ENCODE measurements at places on chromosomes 2 and 18.

GRCh38 chr2:177348733-177349693, 43.6 kb upstream of the AGPS start:
- no peak for DNase-seq

- no peak for DNase-seq
Observed at GRCh38 chr2:24818721-24819167, 25.5 kb downstream of the CENPO start.

DNA sequence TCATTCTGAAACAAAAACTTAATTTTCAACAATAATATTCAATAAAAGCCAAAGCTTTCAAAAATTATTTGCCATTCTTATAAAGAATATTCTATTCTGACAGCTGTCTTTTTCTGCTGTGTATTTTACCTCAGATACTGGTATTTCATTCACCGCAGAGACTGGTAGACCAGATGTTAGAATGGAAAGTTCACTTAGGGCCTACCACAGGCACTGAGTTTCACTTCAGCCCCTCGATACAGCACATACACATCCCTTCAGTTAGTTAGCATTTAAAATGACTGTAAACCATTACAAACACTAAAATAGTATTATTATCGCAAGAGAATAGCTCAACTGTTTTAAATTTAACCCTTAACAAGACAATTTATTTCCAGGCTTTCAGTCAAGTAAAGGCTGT, 24.2 kb upstream of the GATA6 start:
- DNase-seq, result no peak

- no peak for DNase-seq
Observed at GRCh38 chr18:72783530-72783929, 84.3 kb downstream of the NETO1 start.

DNA sequence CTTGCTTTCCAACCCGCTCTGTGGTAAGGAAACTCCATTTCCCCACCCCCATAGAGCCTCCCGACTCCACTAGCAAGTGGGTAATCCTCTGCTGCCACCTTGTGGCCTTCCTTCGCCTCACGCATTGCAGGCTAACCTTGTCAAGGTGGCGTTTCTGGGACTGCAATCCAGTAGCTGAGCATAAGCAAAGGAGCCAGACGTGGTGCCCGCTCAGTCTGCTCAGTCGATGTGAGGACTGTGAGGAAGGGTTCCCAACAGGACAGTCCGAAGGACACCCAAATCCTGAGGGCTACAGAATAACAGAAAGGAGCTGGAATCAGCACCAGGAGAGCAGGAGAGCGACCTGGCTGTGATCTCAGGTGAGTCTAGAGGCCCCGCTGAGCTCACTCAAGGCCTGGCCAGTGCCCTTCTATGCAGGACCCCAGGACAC, 144.2 kb downstream of the SUCLG1 start:
- peak; percentile 95 for DNase-seq

- DNase-seq, result peak; percentile 62
Observed at GRCh38 chr2:132669908-132670495, at the start of gene LYPD1. Gene LYPD1 (minus strand): TSS chr2:132670205. CDS start chr2:132669932, 273 bp downstream.

GRCh38 chr18:12657684-12658425, at the start of gene SPIRE1:
Gene SPIRE1 (minus strand): TSS chr18:12658107. CDS start chr18:12657866, 241 bp downstream.
- peak; percentile 60 for DNase-seq

DNA sequence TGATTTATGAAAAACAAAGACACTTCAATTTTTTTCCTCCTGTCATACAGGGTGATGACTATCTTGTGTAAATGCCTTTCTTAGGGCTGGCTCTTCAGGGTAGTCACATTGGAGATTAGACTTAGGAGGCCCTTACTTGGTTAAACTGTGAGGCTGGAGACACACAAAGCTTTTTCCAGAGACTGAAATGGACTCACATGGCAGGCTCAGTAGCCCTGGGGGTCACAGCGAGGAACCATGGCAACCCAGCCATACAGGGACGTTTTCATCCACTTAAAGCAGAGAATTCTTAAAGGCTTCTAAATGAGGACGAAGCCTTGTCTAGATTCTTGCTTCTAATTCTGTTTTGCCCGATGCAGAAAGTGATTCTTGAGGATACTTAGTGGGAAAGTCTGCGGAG, 57.3 kb upstream of the ZDBF2 start:
- DNase-seq, result no peak

DNA sequence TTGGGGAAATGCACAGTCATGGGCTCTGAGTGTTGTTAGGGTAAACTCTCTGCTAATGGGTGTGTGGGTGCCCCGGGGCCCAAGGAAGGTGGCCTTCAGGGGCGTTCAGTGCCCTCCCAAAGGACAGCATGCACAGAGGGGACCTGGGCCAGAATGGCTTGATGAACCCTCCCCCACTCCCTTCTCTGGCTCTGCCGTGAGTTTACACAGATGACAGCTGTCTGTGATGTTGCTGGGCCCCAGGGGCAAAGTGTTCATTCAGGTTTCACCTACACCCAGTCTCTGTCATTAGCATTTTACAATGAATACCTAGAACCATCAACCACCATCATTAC, 3.2 kb downstream of the NPPC start:
- DNase-seq, result no peak

- peak; percentile 54 for DNase-seq
Observed at GRCh38 chr2:174326161-174327020, 8.4 kb upstream of the SP9 start.

DNA sequence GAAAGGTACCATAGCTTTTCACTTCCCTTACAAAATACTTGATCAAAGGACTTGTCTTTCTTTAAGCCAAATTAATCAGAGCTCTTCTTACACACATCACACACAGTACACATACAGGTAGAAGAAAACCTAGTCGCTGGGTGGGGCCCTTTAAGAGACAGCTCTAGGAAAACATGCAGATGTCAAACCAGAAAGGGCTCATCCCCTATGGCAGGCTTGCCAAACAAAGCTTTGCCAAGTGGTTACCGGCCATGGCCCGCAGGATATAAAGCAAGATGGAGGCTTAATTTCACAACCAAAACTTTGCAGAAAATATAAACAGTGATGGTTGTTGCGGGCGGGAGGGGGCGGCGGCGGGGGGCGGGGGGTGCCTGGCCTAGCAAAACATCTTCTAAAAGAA, 2156.0 kb upstream of the PIK3C3 start:
- no peak for DNase-seq

GRCh38 chr2:217813828-217814227, 189.0 kb downstream of the TNS1 start:
- no peak for DNase-seq

DNA sequence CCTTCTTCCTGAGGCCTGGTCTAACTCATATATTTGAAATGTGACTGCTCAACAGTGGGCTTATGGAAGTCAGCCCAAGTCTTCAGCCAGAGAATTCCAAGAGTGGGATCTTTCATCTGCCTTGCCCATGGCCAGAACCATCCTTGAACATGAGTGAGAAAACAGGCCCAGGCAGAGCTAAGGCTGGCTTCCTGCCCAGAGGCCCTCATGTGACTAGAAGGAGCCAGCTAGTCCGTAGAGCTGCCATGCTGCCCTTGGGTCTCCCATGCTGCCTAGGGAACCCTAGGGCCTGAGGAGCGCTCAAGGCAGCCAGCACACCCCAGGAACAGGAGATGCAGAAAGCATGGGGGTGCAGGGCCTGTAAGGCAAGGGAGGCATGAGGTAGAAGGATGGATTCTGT, 203.6 kb downstream of the FHOD3 start:
- DNase-seq, result no peak

DNA sequence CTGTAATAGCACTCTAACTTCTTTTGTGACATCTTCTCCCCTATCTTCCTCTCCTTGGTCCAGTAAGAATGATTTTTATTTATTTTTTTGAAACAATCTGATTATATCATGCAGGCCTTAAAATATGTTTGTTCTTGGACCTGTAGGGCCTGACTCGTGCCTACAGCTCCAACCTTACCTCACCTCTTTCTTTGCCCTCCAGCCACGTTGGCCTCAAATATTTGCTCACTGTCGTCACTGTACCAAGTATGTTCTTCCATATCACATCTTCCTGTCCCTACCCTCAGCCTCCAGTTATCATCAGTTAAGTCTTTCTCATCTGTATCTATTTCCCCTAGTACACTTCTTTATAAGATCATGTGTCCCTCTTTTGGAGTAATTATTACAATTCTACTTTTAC, 125.5 kb downstream of the CDH7 start:
- DNase-seq, result no peak

DNA sequence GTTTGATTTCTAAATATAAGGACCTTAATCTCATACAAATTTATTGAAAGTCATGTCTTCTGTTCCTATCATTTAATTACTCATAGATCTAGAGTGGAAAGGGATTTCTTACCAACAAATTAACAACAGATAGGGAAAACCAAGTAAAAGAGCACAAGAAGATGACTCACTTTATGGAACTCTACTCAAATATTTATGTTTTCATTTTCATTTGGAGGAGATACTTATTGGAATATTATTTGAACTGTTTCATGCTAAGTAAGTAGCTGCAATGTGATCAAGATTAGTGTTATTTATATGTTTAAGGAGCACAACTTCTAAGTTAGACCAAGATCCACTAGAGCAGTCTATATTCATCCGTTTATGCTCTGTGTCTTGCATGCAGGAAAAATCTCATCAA, 1.3 kb downstream of the NT5C1B start:
- DNase-seq, result no peak

GRCh38 chr18:35513181-35513936, 15.6 kb upstream of the INO80C start:
- peak; percentile 54 for DNase-seq

GRCh38 chr2:12169721-12170120, 423.3 kb downstream of the LPIN1 start:
- no peak for DNase-seq

- DNase-seq, result no peak
Observed at GRCh38 chr2:108382196-108382595, 4.4 kb downstream of the SULT1C4 start.

- no peak for DNase-seq
Observed at GRCh38 chr2:239202343-239202742, 198.5 kb downstream of the HDAC4 start.

GRCh38 chr2:233352141-233352842, 2.0 kb upstream of the DGKD start:
- no peak for DNase-seq

GRCh38 chr2:190540048-190540447, 5.5 kb upstream of the NEMP2 start:
- no peak for DNase-seq

DNA sequence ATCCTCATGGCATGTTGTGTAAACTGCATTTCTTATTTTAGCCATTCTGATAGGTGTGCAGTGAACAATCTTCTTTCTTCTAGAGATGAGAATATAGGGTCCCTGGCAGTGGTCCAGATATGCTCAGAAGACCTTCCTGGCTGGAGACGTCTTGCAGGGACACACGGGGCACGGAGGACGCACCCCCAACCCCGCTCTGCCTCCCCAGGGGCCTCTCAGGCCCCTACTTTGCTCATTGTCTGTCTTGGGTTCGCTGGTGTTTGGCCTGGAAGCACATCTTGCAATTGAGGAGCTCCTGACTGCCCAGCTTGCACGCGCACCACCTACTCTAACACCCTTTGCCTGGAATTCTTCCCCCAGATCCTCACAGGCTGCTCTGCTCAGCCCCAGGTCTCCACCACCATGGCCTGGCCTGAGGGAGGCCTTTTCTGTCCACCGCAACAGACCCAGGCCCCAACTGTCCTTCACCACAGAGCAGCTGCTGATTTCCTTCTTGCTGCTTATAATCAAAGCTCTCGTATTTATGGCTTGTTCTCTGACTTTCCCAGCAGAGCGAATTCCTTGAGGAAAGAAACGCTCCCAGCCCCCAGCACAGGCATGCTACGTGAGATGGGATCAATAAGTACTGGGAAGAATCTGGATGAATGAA, 295.9 kb upstream of the HDAC4 start:
- no peak for DNase-seq

GRCh38 chr18:9117980-9118841, 15.7 kb downstream of the NDUFV2 start:
- no peak for DNase-seq

Data from WTC11 (cell line).